ENCODE measurements at places on chromosomes 6 and 20. TPM values are rescaled to one million over a fixed set of nuclear protein-coding genes. Genes with fewer than 3 reads are reported as not detected.
A peak's percentile ranks its signal among the peaks of the same experiment; 100 is the strongest.

Gene GRM1
- 0.13 TPM for total RNA-seq

DNA sequence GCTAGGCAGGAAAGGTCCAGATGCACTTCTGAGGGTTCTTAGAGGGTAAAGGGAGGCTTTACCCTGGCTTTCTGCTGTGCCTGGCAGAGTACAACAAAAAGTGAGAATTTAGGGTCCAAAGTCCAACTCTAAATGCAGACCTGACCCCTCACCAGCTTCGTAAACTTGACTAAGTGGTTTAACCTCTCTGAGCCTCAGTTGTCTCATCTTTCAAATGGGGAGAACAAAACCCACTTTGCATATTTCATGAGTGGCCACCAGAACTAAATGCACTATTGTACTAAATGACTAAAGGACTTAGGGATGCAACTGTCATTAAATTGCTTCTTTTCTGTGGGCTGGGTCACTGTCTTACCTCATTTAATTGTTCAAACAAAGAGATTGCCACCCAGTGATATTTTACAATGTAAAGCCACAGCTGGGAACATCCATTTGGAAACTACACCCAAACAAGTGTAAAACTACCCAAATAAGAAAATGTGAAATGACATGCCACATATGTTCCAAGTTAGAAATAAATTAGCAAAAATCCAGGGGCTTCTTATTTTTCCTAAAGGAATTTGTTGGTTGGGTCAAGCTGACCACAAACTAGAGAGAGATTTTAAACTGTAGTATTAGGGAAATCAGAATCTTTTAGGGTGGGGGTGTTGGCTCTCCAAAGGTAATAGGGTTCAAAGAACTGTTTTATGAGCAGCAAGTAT, 48.3 kb upstream of the RIN2 start:
- DNase-seq: no peak

GRCh38 chr6:9647071-9647445, 767.8 kb downstream of the TFAP2A start:
- DNase-seq: no peak

GRCh38 chr20:45060294-45060693, 40.6 kb downstream of the KCNS1 start:
- no peak for DNase-seq

Gene PLG
- total RNA-seq: not detected

Gene TCP11
- total RNA-seq: 0.13 TPM

GRCh38 chr6:99905209-99906106, 88.6 kb downstream of the MCHR2 start:
- DNase-seq: peak; percentile 11

Gene OVOL2
- total RNA-seq: not detected

DNA sequence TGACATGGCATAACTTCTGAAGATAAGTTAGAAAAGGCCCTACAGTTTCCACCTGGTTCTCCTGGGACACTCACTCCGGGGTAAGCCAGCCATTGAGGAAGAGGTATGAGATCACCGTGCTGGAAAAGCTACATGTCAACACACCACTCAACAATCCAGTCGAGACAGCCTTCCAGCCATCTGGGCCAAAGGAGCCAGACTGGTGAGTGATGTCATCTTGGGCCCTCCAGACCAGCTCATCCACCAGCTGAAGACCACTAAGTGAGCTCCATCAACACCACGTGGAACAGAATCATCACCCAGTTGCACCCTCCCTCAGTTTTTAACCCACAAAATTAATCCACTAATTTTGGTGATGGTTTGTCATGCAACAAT, 32.3 kb upstream of the RSPO4 start:
- no peak for DNase-seq

DNA sequence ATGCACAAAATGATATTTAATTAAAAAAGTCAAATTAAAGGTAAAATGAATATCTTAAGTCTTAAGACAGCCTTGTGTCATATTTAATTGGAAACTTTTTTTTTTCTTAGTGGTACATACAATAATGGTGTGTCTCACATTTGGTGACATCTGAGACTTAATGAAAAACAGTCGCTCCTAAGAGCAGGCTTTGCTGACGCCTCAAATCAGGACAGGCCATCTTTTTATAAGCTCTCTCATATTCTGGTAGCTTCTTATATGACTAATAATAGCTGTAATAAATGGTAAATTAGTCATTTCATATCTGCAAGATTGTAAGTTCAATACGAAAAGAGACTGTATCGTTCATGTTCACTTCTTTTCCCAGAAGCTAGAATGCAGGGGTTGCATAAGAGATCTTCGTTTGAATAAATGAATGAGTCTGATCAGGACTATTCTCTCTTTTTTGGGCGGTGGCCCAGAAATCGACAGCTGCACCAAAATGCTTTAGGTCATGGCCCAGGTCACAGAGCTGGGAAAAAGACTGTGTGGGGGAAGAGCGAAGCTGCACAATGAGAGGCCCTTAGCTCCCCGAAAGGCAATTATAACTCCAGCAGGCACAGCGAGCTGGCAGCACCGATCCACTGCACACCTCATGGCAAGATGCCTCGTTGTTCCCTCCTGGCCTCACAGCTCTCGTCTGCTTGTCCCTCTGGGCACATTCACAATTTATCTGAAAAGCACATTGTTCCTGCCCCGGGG, 69.4 kb downstream of the NRN1 start:
- no peak for DNase-seq

GRCh38 chr20:57957411-57958049, 247.7 kb upstream of the PMEPA1 start:
- DNase-seq: no peak

Gene KIF13A
- 29.8 TPM for total RNA-seq

GRCh38 chr20:40866056-40866455, 162.6 kb upstream of the TOP1 start:
- DNase-seq: no peak

DNA sequence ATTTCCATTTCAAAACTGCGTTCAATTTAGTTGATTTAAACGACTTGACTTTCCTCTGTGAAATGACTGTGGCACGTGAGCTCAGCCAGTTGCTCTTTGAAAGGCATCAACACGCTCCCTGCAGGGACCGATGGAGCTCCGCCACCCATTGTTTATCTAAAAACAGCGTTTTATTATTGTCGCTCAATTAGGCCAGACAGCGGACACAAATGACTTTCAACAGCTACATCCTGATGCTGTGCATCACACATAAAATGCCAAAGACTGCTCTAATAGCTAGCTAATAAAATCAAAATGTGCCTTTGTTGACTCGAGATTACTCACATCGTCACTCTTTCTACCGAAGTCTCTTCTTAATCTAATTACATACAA, 332.5 kb downstream of the CD83 start:
- DNase-seq: no peak

All from dermis microvascular lymphatic vessel endothelial cell (primary cell).